MV-4-11 (cell line): ENCODE measurements at places on chromosomes 11 and 22.

GRCh38 chr22:21641417-21641788 lies 699 bp upstream of the SDF2L1 start:
- DNase-seq: peak; percentile 28

- DNase-seq: no peak
These were observed 100.4 kb upstream of the PARVA start for GRCh38 chr11:12276831-12277475.

DNA sequence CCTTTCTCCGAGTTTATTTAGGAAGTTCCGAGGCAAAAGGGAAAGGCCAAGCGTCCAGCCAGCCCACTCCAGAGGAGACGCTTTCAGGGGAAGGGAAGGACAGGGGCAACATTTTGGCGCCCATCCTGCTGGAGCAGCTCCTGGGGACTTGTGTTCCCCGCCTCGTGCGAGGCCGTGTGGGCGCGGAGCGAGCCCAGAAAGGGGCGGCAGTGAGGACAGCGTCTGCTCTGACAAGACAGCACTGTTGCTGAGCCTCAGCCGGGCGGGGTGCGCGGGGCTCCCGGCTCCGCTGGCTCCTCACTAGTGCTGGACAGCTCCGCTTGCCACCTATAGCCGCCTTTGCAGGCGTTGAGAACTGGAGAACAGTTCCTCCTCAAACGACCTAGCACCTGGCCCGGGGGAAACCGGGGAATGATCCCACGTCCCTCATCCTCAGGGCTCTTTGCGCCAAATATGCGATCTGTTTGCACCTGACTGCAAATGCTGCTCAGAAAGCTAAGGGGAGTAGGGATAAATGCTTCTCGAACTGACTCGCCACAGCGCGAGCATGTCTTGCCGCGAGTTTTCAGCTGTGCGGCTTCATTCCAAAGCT lies 722 bp upstream of the GUCY1A2 start:
- no peak for DNase-seq

GRCh38 chr22:38034278-38034882 lies 22.8 kb upstream of the PICK1 start:
- peak; percentile 83 for DNase-seq

DNA sequence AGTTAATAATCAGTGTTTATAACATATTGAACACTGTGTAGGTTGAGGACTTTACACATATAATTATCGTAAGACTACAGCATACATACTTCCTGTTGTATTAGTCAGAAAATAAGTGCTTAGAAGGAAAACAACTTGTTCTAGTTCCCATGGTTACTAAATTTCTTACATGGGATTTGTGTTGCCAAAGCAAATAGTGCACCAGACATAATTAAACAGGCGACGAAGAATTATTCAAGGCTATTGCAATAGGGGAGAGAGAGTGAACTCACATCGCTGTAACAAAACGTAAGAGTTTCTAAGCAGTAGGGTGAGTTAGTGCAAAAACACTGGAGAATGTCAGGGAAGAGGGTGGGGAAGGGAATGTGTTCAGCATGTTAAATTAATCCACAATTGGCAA lies 347.8 kb downstream of the CNTN5 start:
- DNase-seq: no peak

- peak; percentile 11 for DNase-seq
These were observed 23.8 kb downstream of the DDI1 start for GRCh38 chr11:104060004-104060794.

- no peak for DNase-seq
These were observed 416.5 kb upstream of the DDI1 start for GRCh38 chr11:103619938-103620337.

GRCh38 chr11:128330203-128330602 lies 257.2 kb downstream of the ETS1 start:
- no peak for DNase-seq

DNA sequence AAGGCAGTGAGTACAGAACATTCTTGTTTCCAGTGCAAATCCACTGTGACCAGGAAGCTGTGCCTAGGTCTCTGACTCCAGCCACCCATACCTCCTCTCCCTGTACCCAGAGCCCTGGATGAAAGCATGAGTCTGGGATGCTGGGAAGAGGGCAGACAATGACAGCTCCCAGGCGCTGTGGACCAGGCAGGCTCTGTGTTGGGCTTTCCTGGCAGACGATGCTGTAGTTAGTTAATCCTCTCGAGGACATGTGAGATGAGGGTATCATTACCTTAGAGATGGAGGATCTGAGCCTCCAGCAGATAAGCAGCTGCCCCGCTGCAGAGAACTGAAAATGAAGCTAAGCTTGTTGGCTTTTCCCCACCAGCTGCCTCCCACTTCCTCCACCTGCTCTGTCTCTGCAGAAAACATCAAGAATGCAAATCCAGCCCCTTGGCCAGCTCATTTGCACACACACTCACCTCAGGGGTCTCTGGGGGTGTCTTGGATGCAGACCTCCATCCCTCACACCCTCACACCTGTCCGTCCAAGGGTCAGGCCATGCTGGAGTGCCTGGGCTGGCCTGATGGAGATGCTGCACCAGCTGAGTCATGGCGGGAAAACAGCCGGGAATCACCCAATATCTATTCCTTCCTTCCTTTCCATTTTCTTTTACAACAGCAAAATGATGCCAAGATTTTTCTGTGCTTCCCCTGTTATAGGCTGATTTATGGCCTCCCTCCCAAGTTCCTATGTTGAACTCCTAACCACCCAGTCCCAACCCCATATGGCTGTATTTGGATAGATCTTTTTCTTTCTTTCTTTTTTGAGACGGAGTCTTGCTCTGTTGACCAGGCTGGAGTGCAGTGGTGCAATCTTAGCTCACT lies 94.9 kb upstream of the SEPTIN5 start:
- DNase-seq: peak; percentile 60

DNA sequence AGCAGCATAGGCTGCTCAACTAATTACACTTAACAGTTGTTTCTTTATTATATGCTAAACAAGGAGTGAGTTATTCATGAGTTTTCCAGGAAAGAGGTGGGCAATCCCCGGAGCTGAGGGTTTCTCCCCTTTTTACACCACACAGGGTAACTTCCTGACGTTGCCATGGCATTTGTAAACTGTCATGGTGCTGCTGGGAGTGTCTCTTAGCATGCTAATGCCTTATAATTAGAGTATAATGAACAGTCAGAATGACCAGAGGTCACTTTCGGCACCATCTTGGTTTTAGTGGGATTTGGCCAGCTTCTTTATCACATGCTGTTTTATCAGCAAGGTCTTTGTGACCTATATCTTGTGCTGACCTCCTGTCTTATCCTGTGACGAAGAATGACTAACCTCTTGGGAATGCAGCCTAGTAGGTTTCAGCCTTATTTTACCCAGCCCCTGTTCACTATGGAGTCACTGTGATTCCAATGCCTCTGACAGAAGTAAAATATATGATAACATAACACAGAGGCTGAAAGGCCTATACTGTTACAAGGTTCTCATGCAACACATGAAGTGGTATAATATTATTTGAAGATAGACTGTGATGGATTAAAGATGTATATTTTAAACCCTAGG lies 41.3 kb upstream of the RDX start:
- no peak for DNase-seq

DNA sequence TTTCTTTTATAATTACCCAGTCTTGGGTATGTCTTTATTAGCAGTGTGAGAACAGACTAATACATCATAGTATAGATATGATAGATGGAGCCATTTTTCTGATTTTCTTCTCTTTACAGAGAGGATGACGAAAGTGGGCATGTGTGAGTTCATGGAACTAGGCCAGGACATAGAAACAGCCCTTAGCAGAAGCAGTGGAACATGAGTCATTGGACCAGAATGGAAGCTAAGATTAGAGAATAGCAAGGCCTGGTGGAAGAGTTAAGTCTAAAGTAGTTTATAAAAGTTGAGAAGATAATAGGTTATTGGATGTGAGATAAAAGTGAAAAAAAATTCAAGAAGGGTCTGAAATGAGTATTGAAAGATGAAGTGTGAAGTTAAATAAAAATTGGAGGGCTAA lies 97.0 kb upstream of the MPPED2 start:
- no peak for DNase-seq

- DNase-seq: no peak
These were observed 22.5 kb downstream of the LRP4 start for GRCh38 chr11:46895821-46896220.

DNA sequence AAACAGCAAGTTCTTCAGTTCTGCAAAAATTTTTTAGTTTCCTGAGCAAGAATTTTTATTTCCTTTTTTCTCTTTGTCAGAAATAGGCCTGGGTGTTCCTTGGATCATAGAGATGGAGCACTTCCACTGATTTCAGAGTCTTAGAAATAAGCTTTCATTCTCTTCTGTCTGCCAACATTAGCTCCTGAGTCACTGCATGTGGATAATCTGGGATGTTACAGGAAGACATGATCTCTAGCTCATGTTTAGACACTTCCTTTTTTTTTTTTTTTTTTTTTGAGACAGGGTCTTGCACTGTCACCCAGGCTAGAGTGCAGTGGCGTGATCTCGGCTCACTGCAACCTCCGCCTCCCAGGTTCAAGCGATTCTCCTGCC lies 13.2 kb upstream of the TMEM218 start:
- DNase-seq: peak; percentile 39

GRCh38 chr11:118614511-118614910 lies 7.1 kb downstream of the PHLDB1 start:
- DNase-seq: no peak

- no peak for DNase-seq
These were observed at the start of gene MIAT for GRCh38 chr22:26656891-26657851. Gene MIAT (plus strand): TSS chr22:26657588.
